ENCODE measurements at places on chromosomes 11 and 22. TPM values are rescaled to one million over a fixed set of nuclear protein-coding genes. Genes with fewer than 3 reads are reported as not detected.

GRCh38 chr11:8261921-8262551, 1.6 kb downstream of the LMO1 start:
- DNase-seq = no peak
- H3K4me3 ChIP-seq = peak overlapping the region; percentile 80
- H3K4me1 ChIP-seq = peaks cover 10% of the 10 kb centered on the region
- peaks cover 60% of the 10 kb centered on the region for H3K27me3 ChIP-seq
- no peaks in the 10 kb centered on the region for H3K36me3 ChIP-seq
- H3K27ac ChIP-seq = no peak overlapping the region

DNA sequence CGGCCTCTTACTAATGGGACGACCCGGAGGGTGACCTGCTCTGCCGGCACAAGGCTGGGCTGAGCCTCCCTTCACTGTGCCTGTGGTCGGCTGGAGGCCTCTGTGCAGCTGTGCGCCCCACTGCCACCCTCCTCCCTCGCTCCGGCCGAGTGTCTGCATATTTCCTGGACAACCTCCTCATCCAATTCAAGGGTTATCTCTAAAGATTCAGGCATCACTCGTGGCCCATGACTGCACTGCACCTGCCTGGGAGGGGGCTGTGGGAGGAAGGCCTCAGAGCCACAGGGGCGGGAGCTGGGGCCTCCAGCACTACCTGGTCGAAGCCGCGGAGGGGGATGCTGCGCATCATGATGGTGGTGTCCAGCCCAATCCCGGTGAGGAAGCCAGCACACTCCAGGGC, 43.1 kb upstream of the GNB1L start:
- H3K36me3 ChIP-seq = peaks cover 24% of the 10 kb centered on the region
- H3K4me1 ChIP-seq = no peaks in the 10 kb centered on the region
- H3K4me3 ChIP-seq = no peak overlapping the region
- no peak for DNase-seq
- no peak overlapping the region for H3K27ac ChIP-seq

Gene MARK2
- 41.5 TPM for total RNA-seq

Gene GLYAT
- total RNA-seq = not detected

- H3K27ac ChIP-seq = no peak overlapping the region
- H3K36me3 ChIP-seq = no peaks in the 10 kb centered on the region
- peaks cover 46% of the 10 kb centered on the region for H3K27me3 ChIP-seq
These were observed 28.7 kb downstream of the EIF3F start for GRCh38 chr11:8015753-8016239.

DNA sequence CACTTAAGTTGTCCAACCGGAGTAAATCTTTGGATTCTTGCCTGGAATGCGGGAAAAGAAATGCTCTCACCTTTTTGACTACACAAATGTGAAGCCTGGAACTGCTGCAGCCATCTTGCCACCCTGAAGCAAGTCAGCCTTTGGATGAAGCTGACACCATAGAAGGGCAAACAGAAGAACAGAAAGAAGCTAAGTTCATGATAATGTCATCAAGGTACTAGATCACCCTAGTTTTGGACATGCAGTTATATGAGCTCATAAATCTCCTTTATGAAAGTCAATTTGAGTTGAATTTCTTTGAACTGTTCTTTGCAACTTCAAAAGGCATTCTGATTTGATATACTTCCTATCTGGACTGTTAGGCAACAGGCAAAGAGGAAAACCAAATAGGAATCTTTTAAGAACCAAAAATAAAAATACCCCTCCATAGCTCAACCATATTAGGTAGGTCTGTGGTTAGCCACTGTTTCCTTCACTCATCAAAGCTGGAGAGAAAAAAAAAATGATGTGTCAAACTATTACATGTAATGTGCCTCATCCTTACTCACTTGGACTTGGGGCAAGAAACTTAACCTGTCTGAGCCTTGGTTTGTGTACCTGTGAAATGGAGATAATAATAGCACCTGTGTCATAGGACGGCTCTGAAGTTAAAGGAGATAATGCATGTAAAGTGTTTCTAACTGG, 91.9 kb downstream of the WT1 start:
- H3K36me3 ChIP-seq = no peaks in the 10 kb centered on the region
- H3K4me1 ChIP-seq = no peaks in the 10 kb centered on the region

Gene KRTAP5-7
- total RNA-seq = 0.24 TPM

Gene SAA1
- not detected for total RNA-seq

GRCh38 chr11:64013141-64013896, 22.4 kb upstream of the FLRT1 start:
- H3K36me3 ChIP-seq = no peaks in the 10 kb centered on the region
- no peaks in the 10 kb centered on the region for H3K4me1 ChIP-seq
- H3K27ac ChIP-seq = no peak overlapping the region

GRCh38 chr11:108733479-108734116, 68.7 kb downstream of the DDX10 start:
- no peak for DNase-seq
- peak overlapping the region; percentile 8 for H3K4me3 ChIP-seq
- H3K27me3 ChIP-seq = no peaks in the 10 kb centered on the region
- peak overlapping the region; percentile 62 for H3K27ac ChIP-seq

Gene EMID1
- total RNA-seq = not detected

Gene ANO1
- total RNA-seq = not detected

GRCh38 chr22:46027211-46028105, 50.5 kb upstream of the WNT7B start:
- peak overlapping the region; percentile 48 for H3K4me3 ChIP-seq
- no peaks in the 10 kb centered on the region for H3K36me3 ChIP-seq
- peaks cover 40% of the 10 kb centered on the region for H3K27me3 ChIP-seq
- no peak overlapping the region for H3K27ac ChIP-seq

DNA sequence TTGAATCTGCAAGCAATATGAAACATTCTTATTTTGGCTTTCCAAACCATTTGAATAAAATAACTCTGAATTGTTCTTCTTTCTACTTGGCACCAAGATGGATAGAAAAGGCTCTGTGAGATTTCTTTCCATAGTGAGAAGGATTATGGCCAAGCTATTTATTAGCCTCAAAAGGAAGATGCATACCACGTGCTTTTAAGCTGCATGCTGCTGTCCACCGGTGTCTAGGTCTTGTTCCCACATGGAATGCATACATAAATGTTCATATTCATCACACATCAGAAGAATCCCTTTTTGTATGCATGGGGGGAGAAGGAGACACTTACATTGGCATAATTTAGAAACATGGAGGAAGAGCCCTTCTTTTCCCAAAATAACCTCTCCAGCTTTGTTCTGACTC, 273.4 kb downstream of the FAM76B start:
- H3K27ac ChIP-seq = no peak overlapping the region
- no peaks in the 10 kb centered on the region for H3K4me1 ChIP-seq
- H3K27me3 ChIP-seq = no peaks in the 10 kb centered on the region
- H3K36me3 ChIP-seq = no peaks in the 10 kb centered on the region

Gene OR4A16
- total RNA-seq = not detected

Gene CHCHD10
- 68.8 TPM for total RNA-seq

GRCh38 chr22:29798801-29799200, 31.6 kb downstream of the UQCR10 start:
- H3K27ac ChIP-seq = no peak overlapping the region
- H3K4me1 ChIP-seq = peaks cover 12% of the 10 kb centered on the region
- no peak overlapping the region for H3K4me3 ChIP-seq
- no peak for DNase-seq

DNA sequence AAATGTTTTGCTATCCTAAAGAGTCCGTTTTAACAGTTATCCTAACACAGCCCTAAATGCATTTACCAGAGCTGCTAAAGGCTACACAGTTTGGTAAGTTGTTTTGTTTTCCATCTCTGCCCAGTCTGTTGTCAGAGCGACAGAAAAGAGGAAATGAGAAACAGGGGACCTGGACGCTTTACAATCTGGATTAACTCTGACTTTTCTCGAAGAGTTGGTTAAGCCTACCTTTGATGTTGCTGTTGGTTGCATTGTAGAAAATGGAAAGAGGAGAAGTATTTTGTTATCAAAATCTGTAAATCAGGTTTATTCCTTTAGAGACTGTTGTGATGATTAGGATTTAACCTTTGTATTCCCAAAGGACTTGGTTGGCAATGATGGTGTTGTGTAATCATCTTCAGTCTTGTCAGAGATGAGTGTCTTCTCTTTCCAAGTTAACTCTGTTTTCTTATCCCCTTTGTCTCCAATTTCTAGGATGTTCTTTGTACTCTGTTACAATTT, 481 bp downstream of the ANGPTL5 start:
- no peak for DNase-seq
- peaks cover 27% of the 10 kb centered on the region for H3K4me1 ChIP-seq
- H3K27me3 ChIP-seq = peaks cover 6% of the 10 kb centered on the region
- peak overlapping the region; percentile 95 for H3K27ac ChIP-seq
- peak overlapping the region; percentile 94 for H3K4me3 ChIP-seq
- peaks cover 4% of the 10 kb centered on the region for H3K36me3 ChIP-seq

- peaks cover 11% of the 10 kb centered on the region for H3K27me3 ChIP-seq
- no peaks in the 10 kb centered on the region for H3K36me3 ChIP-seq
- no peak overlapping the region for H3K27ac ChIP-seq
- no peak overlapping the region for H3K4me3 ChIP-seq
- no peak for DNase-seq
These were observed 184.1 kb upstream of the ARHGAP20 start for GRCh38 chr11:110896358-110896757.

GRCh38 chr22:49899530-49899929, 18.7 kb downstream of the ALG12 start:
- no peak for DNase-seq
- no peak overlapping the region for H3K4me3 ChIP-seq
- no peak overlapping the region for H3K27ac ChIP-seq
- peaks cover 53% of the 10 kb centered on the region for H3K36me3 ChIP-seq
- no peaks in the 10 kb centered on the region for H3K27me3 ChIP-seq
- H3K4me1 ChIP-seq = no peaks in the 10 kb centered on the region

Gene RASGRP2
- total RNA-seq = 165 TPM

DNA sequence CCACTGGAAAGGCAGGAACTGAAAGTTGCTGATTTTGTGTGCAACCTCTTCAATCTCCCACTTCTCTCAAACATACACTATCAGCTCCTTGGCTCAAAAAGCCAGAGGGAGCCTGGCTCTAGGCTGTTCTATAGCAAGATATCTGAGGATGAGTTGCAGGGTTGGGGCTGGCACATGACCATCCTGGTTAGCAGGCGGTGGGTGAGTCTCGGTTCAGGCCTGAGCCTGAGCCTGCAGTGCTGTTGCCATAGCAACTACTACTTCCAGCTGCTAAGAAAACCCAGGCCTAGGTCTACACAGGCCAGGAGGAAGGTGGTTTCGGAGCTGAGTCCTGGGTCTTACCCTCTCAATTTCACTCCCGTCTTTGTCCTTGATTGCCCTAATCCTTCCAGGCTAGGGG, 39.0 kb downstream of the CWC15 start:
- H3K36me3 ChIP-seq = no peaks in the 10 kb centered on the region
- peaks cover 7% of the 10 kb centered on the region for H3K27me3 ChIP-seq
- H3K4me3 ChIP-seq = no peak overlapping the region
- no peak overlapping the region for H3K27ac ChIP-seq

- peak overlapping the region; percentile 53 for H3K4me3 ChIP-seq
- peaks cover 33% of the 10 kb centered on the region for H3K27me3 ChIP-seq
- no peaks in the 10 kb centered on the region for H3K36me3 ChIP-seq
- no peak overlapping the region for H3K27ac ChIP-seq
These were observed 102.7 kb downstream of the BRD1 start for GRCh38 chr22:49724893-49725489.

GRCh38 chr22:24026056-24026455, 15.0 kb downstream of the CABIN1 start:
- H3K4me3 ChIP-seq = no peak overlapping the region
- H3K4me1 ChIP-seq = peaks cover 17% of the 10 kb centered on the region
- no peaks in the 10 kb centered on the region for H3K27me3 ChIP-seq
- H3K36me3 ChIP-seq = peaks cover 21% of the 10 kb centered on the region
- DNase-seq = no peak
- H3K27ac ChIP-seq = no peak overlapping the region

DNA sequence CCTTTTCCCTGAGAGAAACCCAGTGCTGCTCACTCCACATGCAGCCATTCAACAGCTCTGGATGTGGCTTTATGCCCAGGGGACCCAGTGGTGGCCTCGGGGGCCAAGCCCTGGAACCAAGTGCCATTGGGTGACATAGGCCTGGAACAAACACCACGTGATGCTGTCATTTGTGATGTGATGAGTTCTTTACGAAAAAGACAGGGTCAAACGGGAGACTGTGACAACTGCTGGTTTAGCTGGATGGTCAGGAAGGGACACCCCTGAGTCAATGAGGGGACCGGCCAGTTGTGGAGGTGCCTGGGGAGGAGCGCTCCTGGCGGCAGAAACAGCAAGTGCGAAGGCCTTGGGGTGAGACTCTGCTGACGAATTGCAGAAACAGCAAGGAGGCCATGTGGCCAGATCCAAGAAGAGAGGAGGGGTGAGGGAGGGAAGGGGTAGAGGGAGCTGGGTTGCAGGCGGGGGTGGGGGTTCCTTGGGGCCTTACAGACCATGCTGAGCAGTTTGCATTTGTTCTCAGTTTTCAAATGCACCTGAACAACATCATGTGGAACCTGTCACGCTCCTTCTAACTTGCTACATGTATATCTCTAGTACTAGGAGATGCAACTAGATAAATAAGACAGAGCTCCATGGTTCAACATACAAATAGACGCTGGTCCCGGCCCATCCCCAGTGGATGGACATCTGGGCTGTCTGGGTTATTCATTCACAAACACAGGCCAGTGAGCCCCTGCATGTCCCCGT, 56.1 kb downstream of the IGLL5 start:
- no peaks in the 10 kb centered on the region for H3K36me3 ChIP-seq
- DNase-seq = peak; percentile 30
- peaks cover 83% of the 10 kb centered on the region for H3K4me1 ChIP-seq
- H3K4me3 ChIP-seq = peak overlapping the region; percentile 47
- peak overlapping the region; percentile 85 for H3K27ac ChIP-seq
- no peaks in the 10 kb centered on the region for H3K27me3 ChIP-seq

DNA sequence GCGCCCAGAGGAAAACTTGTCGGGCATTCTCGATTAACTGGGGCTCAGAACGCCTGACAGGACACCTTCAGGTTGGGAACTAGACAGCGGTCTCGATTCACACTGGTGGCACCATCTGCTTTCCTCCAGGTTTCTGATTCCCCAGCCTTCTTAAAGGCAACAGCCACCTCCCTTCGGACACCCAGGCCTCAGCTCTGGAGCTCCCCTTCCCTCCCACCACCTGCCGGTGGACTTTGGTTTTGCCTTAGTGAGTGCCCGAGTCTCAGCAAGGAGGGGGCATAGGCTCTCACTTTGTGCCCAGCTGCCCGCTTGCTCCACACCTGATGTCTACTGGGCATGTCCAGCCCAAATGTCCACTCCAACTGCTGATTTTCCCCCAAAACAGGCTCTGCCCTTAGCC, 110.4 kb upstream of the PARVA start:
- H3K27me3 ChIP-seq = peaks cover 5% of the 10 kb centered on the region
- H3K27ac ChIP-seq = no peak overlapping the region
- H3K4me1 ChIP-seq = no peaks in the 10 kb centered on the region
- no peaks in the 10 kb centered on the region for H3K36me3 ChIP-seq
- no peak overlapping the region for H3K4me3 ChIP-seq

Gene OR10D3
- not detected for total RNA-seq

Gene TRIM49C
- not detected for total RNA-seq

Gene PATE1
- total RNA-seq = not detected
